ENCODE measurements at places on chromosomes 16 and 17. TPM values are rescaled to one million over a fixed set of nuclear protein-coding genes. Genes with fewer than 3 reads are reported as not detected.

- no peak for DNase-seq
These were observed 18.6 kb upstream of the HAPSTR1 start for GRCh38 chr16:9072806-9073341.

- no peak for DNase-seq
These were observed 22.0 kb downstream of the ABCC1 start for GRCh38 chr16:15971440-15971815.

GRCh38 chr16:12518241-12519175 lies 285.2 kb downstream of the CPPED1 start:
- no peak for DNase-seq

DNA sequence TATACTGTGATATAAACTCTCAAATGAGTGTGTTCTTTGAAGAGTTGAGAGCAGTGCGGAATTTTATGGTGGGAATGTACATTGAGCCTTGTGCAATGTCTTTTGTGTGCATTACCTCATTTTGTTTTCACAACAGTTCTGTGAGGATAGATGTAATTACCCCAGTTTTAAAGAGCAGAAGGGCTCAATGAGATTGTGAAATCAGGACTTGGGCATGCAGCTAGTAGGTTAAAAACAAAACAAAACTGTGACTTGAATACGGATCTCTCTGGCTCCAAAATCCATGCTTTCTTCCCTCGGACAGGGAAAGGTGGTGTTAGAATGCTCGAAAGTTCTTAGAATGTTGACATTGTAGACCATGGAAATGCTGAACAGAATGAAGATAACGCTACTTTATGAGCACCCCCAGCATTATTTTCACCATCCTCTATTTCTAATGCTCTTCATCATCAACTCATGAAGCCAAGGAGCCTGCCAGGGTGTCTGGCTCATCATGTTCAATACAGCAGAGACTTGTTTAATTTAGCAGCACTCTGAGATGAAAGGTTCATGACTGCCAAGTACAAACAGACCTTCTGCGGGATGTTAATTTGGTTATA lies 17.1 kb downstream of the MRTFB start:
- DNase-seq, result no peak

The NLRC3 gene
- total RNA-seq, result 145 TPM

The CLEC18C gene
- 0.59 TPM for total RNA-seq

- no peak for DNase-seq
These were observed 306.8 kb downstream of the FOXL1 start for GRCh38 chr16:86885139-86885538.

- no peak for DNase-seq
These were observed 6.5 kb upstream of the SERPINF1 start for GRCh38 chr17:1755252-1755826.

DNA sequence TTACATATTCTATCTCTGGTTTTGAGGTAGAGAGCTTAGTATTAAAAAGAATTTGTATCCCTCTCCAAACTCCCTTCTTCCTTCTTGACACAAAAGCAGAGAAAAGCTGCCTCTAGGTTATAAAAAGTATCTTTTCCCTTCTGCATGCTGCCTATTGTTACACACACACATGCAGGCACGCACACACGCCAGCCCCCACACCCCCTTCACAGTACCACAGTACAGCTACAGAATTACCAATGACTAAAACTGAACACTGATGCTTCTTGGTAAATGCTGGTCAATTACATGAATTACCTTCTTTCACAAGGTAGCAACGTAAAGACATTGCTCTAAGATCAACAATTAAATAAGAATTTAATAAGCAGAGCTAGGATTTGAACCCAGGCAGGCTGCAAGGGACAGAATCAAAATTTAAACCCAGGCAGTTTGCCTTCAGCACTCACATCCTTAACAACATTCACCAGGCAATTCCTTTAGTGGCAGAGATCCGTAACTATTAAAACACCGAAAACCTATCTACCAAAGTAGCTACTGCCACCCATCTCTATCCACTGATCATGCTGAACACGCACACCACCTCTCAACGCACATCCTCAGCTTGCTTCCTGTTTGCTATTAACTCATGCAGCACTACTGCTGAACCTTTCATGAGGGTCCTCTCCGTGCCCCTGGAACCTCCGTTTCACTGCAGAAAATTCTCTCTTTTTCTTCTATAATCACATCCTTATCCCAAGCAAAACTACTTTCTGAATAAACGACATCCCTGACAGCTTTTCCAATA lies 37.8 kb downstream of the YWHAE start:
- DNase-seq, result no peak

GRCh38 chr16:82867485-82867884 lies 240.7 kb downstream of the CDH13 start:
- DNase-seq, result no peak

The NOS2 gene
- not detected for total RNA-seq
